HL-60 (cell line): ENCODE measurements at places on chromosomes 2 and 18.
A peak's percentile ranks its signal among the peaks of the same experiment; 100 is the strongest.

- DNase-seq = no peak
Measured at GRCh38 chr2:8889978-8890377, 52.6 kb upstream of the KIDINS220 start.

GRCh38 chr2:78029392-78029995 lies 507.3 kb upstream of the LRRTM4 start:
- DNase-seq = no peak

GRCh38 chr18:66560094-66560493 lies 43.8 kb downstream of the CDH19 start:
- peak; percentile 25 for DNase-seq

GRCh38 chr2:232018181-232018580 lies 56.7 kb downstream of the DIS3L2 start:
- DNase-seq = no peak

DNA sequence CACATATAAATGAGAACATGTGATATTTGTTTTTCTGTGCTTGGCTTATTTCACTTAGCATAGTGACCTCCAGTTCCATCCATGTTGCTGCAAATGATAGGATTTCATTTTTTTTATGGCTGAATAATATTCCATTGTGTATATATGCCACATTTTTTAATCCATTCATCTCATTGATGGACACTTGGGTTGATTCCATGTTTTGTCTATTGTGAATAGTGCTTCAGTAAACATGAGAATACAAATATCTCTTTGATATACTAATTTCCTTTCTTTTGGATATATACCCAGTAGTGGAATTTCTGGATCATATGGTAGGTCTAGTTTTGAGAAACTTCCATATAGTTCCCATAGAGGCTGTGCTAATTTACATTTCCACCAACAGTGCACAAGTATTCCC lies 3.7 kb upstream of the NEMP2 start:
- DNase-seq = no peak

GRCh38 chr2:127324635-127325034 lies 30.7 kb upstream of the ERCC3 start:
- DNase-seq = peak; percentile 16

GRCh38 chr2:133303150-133303549 lies 265.1 kb downstream of the NCKAP5 start:
- no peak for DNase-seq

- DNase-seq = no peak
Measured at GRCh38 chr18:3093624-3094337, 80.8 kb upstream of the LPIN2 start.

DNA sequence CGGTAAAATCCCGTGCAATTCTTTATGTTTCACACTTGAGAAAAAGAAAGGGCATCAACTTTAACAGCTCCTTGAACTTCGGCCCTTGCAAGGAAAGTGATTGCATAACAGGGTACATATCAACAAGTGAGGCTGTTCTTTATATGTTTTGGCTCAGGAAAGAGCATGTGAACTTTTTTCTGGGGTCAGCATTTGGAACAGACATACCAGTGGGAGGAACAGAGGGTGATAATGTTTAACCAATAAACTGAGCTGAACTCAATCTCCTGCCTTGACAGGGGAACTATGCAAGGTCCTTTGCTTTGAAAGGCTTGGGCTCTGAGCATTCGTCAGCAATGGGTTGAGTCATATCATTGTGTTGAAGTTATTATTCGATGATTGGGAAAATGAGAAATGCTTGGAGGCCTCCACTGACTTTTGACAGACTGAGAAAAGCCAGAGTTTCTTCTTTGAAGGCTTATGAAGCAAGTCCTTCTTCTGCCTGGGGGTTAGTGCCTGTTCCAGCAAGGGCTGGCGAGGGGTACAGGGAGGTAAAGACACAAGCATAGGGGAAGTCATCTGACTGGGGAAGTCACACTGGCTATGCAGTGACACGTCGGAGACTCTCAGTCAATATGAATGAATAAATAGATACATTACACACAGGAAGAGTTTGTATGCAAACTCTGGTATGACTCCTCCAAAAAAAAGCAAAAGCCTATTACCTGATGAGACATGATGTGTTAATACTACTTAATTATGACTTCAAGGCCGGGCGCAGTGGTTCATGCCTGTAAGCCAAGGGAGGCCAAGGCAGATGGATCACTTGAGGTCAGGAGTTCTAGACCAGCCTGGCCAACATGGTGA lies 57.2 kb downstream of the CYB5A start:
- DNase-seq = peak; percentile 26

DNA sequence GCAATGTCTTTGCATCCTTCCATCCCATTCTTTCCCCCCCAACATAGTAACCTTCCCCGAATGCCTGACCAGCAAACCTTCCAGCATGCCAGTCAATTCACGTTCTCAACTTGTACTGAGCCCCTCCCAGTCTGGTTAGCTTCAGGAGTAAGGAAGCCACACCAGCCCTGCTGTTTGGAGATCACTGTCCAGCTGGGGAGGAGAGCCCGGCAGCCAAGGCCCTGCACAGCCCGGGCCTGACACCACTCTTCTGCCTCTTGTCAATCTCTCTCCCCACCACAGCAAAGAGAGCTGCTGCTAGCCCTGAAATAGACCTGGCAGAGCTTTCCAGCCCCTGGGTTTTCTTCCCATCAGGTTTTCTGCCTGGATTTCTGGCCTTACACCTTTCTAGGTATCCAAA lies 185.8 kb upstream of the ID2 start:
- no peak for DNase-seq

DNA sequence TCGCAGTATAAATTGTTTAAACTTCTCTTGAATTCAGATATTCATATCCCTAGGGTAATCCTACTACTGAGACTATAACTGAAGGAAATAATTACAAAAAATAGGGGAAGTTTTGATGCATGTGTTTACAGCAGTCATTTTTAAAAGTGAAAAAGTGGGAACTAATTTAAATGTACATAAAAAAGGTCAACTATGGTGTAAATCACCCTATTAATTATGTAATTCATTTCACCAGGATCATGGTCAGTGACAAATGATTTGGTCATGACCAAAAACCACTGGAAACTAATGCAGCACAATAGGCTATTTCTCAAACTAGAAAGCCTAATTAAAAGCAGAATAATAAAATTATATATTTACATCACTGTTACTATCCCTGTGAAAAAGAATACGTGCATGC lies 5.0 kb upstream of the CNGA3 start:
- DNase-seq = no peak
